Activated naive CD8-positive, alpha-beta T cell treated with anti-CD3 and anti-CD28 coated beads, Interleukin-2, amount 50 U/mL, for 24 hours (primary cell): ENCODE measurements at places on chromosomes 3 and 15.

DNA sequence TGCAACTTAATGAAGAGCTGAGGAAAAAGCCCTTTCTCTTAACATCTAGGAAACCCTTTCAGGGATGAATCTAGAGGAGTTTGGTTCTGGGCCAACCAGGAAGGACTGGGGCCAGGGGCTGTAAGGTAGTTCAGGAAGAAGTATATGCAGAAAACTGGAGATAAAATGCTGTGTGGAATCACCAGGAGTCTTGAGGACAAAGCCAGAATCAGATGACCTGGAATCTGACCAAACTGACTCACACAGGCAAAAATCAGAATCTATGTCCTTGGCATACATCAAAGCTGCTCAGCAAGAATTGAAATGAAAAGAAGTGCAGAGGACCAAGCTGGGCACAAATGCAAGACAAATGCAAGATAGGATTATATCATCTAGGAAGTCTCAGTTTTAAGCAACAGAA lies 59.4 kb upstream of the ATP2C1 start:
- no peak for DNase-seq

DNA sequence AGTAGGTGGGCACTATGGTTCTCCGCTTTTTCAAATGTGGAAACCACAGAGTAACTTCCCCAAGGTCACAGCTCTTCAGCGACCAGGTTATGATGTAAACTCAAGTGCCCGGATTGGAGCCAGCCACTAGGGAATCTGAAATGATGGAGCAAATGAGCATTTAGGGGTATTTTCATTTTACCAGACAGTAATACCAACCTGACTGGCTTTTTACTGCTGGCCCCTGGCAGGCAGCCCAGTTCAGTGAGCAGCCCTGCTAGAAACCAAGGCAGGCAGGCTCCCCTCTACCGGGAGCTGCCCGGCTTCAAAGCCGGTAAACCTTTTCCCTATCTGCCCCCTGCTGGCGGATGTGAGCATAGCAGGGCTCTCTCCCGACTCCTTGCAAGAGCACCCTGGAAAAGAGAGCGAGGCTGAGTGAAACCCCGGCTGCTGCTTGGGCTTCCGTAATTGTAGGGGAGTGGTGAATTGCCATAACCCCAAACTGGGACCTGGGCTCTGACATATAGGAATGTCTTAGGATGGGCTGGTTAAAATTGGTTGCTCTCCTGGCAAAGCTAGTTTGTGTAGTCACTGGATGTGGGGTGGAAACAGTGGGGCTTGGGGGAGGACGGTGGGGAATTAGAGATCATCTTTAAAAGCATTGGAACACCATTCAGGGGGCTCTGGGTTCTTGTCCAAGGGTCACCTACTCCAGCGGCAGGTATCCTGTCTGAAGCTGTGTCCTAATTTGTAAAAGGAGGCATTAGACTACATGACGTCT lies 98.0 kb upstream of the TNFAIP8L3 start:
- DNase-seq: peak; percentile 87

- no peak for DNase-seq
Measured at GRCh38 chr3:2628117-2628516, 482.1 kb downstream of the IL5RA start.

DNA sequence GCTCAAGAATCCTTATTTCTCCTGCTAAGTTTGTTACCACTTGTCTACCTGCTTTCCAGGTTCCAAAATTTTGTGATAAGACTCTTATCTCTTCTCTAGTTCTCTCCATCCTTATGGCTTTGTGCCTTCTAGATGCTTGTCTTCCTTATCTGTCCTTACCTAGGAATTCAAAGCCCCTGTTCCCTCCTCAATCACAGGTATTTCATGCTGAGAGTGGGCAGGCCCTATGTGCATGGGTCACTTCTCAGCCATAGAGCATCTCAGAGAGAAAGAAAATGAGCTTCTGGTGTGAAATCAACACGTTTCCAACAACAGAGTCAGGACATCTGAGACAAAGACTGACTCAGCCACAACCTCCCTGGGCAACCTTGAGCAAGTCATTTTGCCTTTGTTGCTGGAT lies 214.1 kb upstream of the TLE3 start:
- DNase-seq: no peak

DNA sequence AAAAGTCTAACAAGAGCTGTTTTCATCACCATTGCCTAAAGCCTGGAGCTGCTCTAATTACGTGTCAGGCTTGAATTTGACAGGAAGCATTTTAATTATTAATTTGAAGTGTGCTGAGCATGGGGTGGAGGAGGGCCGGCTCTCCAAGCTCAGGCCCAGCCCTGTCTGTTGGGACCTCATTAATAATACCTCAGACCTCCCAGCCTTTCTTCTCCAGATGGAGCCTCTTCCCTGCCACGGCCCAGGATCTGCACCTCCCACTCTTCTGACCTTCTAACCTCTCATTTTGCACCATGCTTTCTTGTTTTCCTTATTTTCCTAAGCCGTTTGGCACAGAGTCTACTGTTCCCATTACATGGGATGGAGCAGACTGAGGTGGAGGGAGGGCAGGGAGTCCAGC lies 30.0 kb downstream of the INSYN1 start:
- DNase-seq: no peak

- no peak for DNase-seq
Measured at GRCh38 chr3:110470310-110470709, 601.3 kb upstream of the NECTIN3 start.

- DNase-seq: no peak
Measured at GRCh38 chr15:47384341-47384740, 333.0 kb upstream of the SEMA6D start.
